ENCODE measurements at places on chromosomes 5 and 9.

GRCh38 chr5:67680099-67680498, 483.5 kb upstream of the CD180 start:
- no peak for DNase-seq

GRCh38 chr9:2227144-2227867, 212.2 kb downstream of the SMARCA2 start:
- no peak for DNase-seq

GRCh38 chr5:134794819-134795218, 36.2 kb downstream of the DDX46 start:
- no peak for DNase-seq

DNA sequence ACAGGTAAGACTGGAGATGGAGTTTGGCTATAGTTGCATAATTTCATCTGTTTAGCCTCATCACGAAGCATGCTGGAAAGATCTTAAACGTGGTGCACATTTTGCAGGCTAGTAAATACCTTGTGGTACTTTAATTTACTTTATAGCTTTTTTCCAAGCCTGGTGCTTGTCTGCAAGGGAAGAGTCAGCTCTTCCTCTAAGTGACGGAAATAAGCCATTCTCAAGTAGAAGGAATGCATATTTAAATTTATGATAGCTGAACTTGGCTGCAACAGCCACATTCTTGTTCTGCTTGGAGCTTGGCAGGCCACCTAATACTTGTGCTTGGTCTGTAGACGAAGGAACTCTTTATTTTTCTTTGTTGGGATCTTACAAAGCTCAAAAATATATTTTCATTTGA, 188.0 kb upstream of the PIK3R1 start:
- DNase-seq = no peak

GRCh38 chr9:72807765-72808445, 144.9 kb downstream of the ALDH1A1 start:
- DNase-seq = no peak

- no peak for DNase-seq
Observed at GRCh38 chr5:140245341-140245740, 57.6 kb downstream of the PFDN1 start.

DNA sequence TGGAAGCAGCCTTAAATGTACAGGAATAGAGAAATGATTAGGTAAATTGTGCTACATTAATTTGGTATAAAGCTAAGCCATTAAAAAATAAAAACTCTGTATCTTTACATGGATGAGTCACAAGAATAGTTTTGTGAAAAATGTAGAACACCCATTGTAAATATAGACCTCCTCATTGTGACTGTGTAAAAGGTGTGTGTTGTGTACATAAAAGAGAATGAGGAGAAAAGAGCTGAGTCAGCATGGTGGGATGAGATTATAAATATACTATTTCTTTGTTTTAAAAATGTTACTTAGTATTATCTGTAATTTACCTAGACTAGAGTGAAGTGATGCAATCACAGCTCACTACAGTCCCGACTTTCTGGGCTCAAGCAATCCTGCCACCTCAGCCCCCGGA, 250.5 kb downstream of the KIAA0825 start:
- DNase-seq = no peak

DNA sequence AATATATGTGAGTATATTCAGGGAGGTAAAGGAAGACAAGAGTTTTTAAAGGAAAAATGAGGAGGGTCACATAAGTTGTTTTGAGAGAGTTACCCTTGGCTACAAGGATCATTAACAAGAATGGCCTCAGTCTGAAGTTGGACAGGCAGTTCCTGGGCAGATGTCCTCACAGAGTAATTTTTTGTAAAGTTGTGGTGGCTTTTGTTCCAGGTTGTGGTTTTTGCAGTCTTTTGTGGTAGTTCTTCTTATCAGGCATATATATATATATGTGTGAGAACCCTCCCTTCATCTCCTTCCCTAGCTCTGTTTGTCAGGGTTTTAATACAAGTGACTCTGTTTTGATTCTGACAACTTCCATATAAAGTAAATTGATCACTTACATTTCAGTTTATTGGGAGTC, 60.0 kb downstream of the CSNK1G3 start:
- no peak for DNase-seq

All from smooth muscle cell of the brain vasculature (primary cell).